Epithelial cell of esophagus (primary cell): ENCODE measurements at places on chromosomes 2 and 18.

DNA sequence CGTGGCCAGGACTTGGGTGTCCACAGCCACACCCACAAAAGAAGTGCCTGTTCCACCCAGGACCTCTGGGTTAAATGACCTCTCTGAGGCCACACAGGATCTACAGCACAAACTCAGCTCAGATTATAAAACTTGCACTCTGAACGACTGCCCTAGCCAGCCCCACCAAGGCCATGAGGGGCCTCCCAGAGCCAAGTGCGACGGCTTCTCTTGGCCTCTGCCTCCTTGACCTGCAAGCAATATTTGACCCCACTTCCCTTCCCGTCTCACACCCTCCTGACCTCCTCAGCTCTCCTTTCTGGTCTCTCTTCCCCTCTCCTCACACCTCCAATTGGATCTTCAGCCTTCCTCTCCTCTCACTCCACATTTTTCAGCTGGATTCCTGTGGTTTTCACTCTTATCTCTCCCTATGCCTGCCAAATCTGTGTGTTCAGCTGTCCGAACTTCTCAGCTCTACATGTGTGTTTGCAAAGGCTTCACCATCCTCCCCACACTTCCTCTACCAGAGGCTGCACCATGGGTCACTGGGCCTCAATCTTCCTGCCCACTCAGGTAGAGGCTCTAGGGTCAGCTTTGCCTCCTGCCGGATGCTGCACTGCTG, 25.3 kb upstream of the STEAP3 start:
- no peak for DNase-seq

- peak; percentile 36 for DNase-seq
Measured at GRCh38 chr18:63339920-63340484, 20.4 kb upstream of the BCL2 start.

GRCh38 chr2:17226941-17227490, 291.2 kb downstream of the RAD51AP2 start:
- no peak for DNase-seq

- no peak for DNase-seq
Measured at GRCh38 chr18:75227535-75228296, 17.1 kb downstream of the TSHZ1 start.

GRCh38 chr18:72555101-72555500, 11.0 kb upstream of the CBLN2 start:
- no peak for DNase-seq

DNA sequence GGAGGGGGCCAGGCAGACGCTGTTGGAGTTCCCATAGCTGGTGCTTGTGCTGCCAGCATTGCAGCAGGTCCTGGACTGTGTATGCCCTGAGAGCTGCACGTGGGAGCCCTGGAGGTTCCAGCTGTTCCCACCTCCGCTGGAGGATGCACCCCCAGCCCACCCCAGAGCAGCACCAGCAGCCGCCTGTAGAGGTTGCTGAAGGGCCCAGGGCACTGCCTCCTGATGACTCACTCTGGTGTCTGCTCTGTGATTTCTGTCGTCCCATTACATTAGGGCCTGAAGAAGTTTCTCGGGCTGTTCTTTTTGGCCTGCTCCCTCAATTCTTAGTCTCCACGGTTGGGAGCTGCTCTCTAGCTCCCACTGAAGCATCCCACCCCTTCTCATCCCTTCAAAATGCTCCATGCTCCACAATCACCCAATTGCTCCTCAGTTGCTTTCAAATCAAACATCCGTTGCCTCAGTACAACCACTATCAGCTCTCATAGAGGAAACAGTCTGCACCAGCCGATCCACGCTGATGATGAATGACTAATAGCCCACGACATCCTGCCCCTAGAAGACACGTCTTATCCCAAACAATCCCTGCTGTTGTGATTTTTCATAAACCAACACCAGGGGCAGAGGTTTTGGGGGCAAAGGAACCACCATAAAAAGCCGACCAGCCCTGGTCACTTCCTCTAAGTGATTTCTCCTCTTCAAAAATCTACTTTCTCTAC, 65.2 kb upstream of the RNF152 start:
- DNase-seq: peak; percentile 27

DNA sequence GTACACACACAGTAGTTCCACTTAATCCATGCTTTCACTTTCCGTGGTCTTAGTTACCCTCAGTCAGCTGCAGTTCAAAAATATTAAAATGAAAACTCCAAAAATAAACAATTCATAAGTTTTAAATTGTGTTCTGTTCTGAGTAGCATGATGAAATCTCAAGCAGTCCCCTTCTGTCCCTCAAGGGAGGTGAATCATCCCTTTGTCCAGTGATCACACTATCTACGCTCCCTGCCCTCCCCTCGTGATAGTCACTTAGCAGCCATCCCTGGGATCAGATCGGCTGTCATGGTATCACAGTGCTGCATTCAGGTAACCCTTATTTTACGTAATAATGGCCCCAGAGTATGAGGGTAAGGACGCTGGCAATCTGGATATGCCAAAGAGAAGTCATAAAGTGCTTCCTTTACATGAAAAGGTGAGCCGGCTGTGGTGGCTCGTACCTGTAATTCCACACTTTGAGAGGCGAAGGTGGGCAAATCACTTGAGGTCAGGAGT, 5.8 kb upstream of the RTN4 start:
- peak; percentile 29 for DNase-seq

DNA sequence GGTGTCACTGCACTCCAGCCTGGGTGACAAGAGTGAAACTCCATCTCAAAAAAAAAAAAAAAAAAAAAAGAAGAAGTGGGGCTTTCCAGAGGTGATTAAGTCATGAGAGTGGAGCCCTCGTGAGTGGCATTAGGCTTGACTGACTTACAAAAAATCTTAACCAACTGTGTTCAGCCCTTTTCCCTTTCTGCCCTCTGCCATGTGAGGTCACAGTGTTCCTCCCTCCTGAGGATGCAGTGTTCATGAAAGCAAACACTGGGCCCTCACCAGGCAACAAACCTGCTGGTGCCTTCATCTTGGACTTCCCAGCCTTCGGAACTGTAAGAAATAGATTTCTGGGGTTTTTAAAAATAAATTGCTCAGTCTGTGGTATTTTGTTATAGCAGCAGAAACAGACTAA, 37.0 kb upstream of the METTL21A start:
- DNase-seq: no peak

- no peak for DNase-seq
Measured at GRCh38 chr2:134312482-134312881, 58.6 kb downstream of the MGAT5 start.

DNA sequence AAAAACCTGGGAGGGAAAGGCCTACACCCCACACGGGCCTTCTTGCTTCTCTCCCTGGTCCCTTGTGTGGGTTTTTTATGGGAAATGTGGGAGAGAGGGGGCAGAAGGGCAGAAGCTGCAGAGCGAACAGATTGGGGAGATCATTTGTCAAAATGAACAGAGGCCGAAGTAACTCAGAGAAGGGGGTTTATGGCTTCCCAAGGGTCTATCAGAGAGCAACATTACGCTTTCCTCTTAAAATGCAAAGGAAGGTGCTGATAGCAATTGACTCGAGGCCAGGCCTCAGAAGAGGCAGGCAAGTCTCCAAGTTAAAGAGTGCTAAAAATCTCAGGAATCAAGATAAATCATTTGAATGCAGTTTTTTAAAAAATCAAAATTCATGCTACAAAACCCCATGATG, 101.5 kb downstream of the SGPP2 start:
- DNase-seq: no peak

GRCh38 chr2:42914314-42914713, 121.9 kb upstream of the HAAO start:
- no peak for DNase-seq

- no peak for DNase-seq
Measured at GRCh38 chr2:205967391-205968075, 118.4 kb downstream of the INO80D start.

DNA sequence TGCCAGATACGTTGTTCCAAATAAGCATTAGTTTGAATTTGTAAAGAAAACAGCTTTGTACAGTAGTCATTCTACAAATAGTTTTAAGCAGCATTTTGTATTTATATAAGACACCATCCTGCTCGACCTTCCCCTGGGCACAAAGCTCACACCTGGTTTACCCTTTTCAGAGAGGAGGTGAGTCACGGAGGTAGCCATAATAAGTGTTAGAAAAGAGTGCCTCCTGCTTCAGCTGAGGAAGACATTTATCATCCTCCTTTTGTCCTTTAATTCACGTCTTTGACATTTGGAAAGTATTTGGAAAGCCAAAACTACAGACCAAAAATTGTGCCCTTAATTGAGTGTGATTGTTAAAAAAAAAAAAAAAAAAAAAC, 6.8 kb downstream of the RAB12 start:
- DNase-seq: peak; percentile 69

DNA sequence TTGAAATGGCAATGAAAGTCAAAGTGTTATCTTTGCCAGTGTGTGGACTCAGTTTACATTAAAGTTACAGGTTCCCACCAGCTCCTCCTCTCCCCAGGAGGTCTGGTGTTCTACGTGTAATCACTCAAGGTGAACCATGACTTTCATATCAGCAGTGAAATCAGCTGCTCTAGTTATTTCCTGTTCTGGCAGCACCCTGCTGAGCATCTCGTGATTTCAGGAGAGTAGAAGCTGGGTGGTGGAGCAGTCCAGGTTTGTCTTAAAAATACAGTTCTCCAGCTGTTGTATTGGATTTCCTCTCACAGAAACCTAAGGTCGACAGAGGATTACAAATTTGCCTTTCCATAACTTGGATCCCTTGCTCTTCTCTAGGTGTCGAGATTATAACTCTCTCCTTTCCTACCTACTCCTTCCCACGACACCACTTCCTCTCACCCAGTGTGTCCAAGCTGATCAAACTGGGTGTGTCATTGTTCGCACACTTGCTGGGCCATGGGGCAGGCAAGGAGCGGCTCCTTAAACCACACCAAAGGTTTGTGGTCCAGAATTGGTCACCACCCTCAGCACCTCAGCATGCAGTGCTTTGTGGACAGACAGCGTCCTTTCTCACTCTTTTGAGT, 13.0 kb upstream of the ARHGAP25 start:
- DNase-seq: no peak

DNA sequence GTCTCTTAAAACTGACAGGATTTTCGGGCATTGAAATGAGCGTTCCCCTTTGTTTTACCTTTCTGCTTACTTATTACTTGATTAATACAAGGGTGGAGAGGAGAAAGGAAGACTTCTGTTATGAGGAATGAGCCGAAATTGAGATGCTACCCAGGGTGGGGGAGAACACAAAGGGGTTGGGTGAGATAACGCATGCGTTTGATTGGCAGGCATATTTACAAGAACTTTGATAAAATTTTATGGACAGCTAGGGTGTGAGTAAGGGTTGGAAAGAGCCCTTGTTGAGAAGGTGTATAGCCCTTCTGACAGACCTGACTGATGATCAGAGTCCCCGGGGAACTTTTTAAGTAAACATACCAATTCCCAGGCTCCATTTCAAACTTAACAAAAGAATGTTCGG, 1.8 kb downstream of the RNF138 start:
- peak; percentile 21 for DNase-seq

GRCh38 chr2:169005080-169005598, 26.0 kb downstream of the ABCB11 start:
- DNase-seq: no peak

- no peak for DNase-seq
Measured at GRCh38 chr18:25420077-25420825, 68.3 kb upstream of the ZNF521 start.

- DNase-seq: no peak
Measured at GRCh38 chr2:32425719-32426141, 68.9 kb downstream of the BIRC6 start.

GRCh38 chr2:86025976-86026743, 79.5 kb downstream of the POLR1A start:
- no peak for DNase-seq

DNA sequence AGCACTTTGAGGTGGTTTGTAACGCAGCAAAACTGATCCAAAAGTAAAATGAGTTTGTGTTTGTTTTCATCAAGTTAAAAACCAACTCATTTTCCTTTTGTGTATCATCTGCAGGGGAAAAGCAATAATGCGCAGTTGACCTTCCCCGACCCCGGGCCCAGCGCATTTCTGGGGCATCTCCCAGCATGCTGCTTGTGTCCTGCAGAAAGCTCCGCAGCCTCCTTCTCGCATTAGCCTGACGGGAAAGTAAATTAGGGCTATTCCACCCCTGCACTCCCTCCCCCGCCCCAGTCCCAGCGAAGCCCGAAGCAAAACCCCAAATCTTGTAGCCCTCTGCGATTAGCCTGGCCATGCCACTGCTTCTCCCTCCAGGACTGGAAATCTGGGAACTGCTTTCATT, 82.0 kb upstream of the PPM1B start:
- DNase-seq: no peak

DNA sequence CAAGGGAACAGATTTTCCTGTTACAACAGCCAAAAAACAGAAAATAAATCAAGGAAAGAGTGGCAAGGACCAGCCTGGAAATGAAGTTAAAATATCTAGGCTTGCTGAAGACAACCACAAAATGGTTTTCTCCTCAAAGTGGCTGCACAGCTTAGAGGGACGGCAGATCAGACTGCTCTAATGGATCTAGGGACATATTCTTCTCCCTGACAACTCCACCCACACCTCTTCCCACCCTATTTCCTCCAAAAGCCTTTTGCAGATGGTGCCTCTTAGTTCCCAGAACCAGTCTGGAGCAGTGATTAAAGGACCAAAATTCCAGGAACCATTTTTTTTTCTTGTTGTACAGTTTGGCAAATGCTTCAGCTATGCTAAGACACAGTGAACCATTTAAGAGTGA, 220.2 kb upstream of the SIX2 start:
- DNase-seq: no peak

DNA sequence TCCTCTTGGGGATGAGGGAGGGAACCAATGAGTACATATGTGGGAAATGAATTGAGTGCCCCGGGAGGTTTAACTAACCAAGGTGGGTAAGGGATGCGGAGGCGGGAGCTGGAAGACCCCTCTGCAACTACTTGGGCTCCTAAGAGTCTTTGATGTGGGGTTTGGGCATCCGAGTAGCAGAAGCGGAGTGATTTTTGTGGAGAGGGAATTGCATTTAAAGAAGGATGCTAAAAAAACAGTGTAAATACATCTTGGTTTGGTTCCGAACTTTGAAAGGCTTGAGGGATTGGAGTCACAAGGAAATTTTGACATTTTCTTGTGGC, 215.7 kb downstream of the MCFD2 start:
- DNase-seq: peak; percentile 8

DNA sequence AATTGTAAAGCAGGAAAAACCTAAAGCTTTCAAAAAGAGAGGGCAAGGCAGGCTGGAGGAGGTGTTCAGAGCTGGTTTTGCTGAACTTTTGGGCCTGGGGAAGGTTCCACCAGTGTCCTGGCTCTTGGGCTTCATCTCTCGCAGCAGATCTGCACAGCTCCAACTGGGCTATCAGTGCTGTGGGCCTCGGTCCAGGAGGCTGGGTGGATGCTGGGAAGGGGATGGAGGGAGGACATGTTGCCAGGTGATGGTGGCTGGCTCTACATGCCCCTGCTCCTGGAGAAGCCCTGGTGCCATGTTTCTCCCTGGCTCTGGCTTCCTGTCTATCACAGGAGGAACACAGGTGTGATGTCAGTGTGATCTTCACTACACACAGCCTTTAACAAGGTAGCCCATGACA, 187.1 kb downstream of the SH3RF3 start:
- no peak for DNase-seq
